ENCODE measurements at places on chromosomes 2 and 18.

- DNase-seq, result no peak
Observed at GRCh38 chr2:76393356-76393755, 682.6 kb upstream of the GCFC2 start.

DNA sequence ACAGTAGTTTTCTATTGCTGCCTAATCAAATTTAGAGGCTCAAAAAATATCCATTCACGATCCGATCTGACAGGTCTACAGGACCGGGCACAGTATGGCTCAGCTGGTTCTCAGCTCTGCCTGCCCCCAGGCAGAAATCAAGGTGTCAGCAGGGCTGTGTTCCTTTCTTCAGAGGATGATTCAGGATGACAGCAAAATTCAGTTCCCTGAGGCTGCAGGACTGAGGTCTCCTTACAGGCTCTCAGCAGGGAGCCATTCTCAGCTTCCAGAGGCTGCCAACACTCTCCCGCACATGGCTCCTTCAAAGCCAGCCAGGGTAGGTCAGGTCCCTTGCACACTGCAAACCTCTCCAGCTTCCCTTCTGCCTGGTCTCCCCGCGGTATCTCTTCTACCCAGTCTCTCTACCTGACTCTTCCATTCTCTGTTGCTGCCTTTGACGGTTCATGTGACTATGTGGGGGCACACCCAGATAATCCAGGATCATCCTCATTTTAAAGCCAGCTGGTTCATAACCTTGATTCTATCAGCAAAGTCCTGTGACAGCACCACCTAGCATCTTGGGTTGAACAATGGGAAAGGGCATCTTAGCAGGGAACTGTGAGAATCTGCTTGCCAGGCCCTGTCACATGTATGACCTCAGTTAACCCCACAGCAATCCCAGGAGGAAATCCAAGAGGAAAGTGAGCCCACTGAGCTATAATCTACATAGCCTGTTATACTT lies 50.4 kb downstream of the UXS1 start:
- no peak for DNase-seq

- no peak for DNase-seq
Observed at GRCh38 chr2:96530474-96531357, 5.8 kb upstream of the ARID5A start.

DNA sequence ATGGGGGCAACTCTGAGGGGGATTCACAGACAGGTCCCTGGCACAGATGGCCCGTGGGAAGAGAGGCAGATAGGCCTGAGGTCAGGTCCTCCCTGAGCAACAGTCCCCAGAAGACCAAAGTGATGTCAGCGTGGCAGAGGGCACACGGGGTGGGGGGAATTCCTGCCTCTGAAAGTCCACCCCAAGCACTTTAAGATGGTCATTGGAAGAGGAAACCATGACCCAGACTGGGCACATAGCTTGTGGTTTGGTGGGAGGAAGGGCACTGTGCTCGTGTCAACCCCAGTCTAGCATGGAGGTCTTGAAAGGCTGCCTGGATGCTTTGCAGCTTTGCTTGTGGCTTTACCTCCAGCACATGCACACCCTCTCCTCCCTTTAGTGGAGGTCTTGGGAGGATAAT lies 38.0 kb upstream of the SIX2 start:
- no peak for DNase-seq

- DNase-seq, result no peak
Observed at GRCh38 chr18:24627644-24628315, 167.3 kb downstream of the HRH4 start.

DNA sequence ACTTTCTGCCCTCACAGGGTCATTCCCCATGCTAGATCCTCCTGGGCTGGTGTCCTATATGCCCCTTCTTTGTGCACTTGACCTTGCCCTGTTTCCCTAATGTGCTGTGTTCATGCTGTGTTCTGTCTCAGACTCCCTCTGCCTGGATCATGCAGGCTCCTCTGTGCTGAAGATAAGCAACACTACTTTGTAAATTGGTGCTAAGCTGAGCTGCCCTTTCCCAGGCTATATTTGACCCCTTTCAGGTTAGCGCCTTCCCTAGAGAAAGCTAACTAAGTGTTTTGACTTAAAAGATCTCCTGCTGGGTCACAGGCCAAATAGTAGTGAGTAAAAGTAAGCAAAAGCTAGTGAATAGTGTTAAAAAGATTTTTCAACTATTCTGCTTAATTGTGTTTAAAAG lies 257.2 kb upstream of the RGPD4 start:
- DNase-seq, result no peak

DNA sequence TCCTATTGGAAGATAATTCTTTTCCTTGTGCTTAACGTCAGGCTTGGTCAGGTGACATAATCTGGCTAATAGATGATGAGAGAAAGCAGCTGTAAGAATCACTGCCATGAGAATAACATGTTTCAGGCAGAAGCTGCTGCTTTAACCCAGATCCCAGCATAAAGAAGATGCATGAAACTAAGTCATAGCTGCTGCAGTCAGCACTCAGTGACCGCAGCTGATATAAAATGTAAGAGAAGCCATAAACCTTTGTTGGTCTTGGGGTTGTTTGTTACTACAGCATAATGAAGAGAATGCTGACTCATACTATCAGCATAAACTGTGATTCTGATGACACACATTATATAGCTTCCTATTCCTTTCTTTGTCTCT lies 274.3 kb upstream of the TRIB2 start:
- no peak for DNase-seq

GRCh38 chr2:205748639-205749038 lies 66.3 kb downstream of the NRP2 start:
- no peak for DNase-seq

DNA sequence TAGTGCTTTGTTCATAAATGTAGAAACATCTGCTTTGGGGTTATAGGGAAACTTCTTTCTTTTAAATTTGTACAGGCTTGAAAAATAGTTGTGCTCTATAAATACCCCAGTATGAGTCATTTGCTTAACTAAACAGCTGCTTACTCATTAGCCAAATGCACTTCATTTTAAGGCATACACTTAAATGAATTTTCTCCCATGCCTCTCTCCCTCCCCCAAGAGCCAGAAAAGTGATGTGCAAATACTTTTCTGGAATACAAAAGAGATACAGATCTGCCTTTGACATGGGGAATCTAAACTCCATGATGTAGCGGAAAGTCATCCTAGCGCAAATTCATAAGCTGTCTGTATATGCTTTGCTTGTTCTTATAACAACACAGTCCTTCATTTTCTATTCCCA lies 469.4 kb downstream of the DLGAP1 start:
- no peak for DNase-seq

- no peak for DNase-seq
Observed at GRCh38 chr2:104852090-104852666, 1.7 kb upstream of the POU3F3 start.

DNA sequence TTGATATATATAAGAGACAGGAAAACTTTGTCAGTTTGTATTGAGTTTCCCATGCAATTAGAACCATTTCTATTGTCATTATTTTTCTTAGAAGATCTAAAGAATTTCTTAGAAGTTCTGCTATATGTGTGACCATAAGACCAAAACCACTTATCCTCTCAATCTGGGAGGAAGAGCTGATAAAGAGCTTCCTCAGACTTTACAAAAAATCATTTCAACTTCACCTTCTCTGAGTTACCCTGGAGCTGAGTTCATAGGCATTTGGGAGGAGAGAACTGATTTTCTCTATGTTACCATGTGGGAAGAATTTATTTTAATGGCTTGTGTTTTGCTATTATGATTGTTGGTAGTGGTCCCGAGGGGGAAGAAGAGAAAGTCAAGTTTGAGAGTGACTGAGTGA lies 329.3 kb downstream of the GPD2 start:
- no peak for DNase-seq

DNA sequence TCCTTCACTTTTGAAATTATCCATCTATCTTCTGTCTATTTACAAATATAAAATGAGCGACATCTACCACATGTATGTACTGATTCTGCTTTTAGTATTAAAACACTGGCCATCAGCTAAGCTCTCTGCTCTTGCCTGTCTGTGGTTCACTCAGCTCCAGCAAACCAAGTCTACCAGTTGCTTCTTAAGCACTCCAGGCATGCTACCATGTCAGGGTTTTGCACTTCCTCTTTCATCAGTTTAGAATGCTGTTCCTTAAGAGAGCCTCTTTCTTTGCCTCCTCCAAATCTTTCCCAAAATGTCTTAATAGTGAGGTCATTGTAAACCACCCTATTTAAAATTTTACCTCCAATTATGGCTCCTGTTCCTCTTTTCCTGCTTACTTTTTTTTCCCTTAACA lies 59.5 kb downstream of the SCN3A start:
- DNase-seq, result peak; percentile 29

DNA sequence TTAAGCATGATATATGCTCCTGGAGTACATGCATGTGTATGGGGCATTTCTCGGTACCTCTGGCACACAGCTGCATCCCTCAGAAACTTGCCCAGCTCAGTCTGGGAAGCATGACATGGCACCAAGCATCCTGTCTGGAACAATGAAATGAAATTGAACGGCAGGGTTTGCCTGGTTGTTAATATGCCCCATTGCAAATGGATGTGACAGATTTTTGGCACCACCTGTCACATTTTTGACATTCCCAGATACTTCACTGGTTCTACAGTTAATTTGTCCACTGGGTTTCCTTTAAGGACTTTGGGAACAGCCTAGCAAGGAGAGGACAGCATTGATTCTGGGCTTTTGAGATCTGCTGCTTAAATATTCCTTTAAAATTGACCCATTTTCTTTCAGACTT lies 305.8 kb downstream of the TSN start:
- no peak for DNase-seq

DNA sequence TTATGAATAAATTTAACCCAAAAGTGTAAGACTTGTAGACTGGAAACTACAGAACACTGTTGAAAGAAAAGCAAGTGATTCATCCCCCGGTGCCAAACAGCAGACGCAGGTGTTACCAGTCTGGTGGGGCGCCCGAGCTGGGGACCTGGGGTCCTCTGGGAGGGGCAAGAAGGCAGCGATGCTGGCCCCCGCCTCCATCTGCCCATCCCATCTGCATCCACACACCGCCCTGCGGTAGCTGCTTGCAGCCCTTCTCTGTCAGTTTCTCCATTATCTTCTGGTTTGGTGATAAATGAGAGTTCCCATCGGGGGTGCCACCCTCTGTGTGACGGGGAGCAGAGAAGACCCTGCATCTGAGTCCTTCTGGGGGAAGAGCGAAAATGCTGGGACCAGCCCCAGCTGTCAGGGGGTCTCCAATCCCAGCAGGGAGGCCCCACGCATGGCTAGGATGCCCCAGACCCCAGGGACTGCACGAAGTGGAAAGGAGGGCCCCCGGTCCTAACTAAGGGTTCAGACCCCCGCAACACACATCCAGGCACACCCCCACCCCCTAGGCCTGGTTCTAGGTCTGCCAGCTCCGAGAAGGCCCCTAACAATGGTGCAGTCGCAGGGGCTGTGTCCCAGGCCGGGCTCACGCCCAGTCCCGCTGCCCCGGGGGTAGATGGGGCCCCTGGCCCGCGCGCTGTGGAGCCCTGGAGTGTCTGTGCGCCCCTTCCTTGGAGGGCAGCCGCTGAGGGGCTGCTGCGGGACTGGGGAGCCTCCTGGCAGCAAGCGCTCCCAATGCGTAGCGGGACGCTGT lies 686 bp upstream of the RGPD8 start:
- no peak for DNase-seq

DNA sequence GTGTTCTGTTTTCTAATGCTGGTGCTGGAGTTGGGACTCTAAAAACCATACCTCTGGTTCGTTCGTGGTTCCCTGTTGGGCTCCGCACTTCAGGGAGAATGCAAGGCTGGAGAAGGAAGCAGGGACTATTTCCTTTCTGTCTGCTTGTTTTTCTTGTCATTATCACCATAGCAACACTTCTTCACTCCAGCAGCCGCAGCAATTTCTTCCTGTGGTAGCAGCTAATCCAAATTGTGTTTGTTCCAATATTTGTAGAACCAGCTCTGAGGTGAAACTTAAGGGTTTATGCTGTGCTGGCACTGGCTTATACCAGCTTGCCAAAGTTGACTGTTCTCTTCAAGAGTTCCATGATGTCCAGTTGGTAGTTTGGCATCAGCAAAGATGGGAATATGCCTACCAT lies 301.4 kb upstream of the SYT4 start:
- DNase-seq, result no peak

- no peak for DNase-seq
Observed at GRCh38 chr2:132270981-132271546, 109.3 kb upstream of the ANKRD30BL start.

- DNase-seq, result no peak
Observed at GRCh38 chr2:241724975-241725870, 9.2 kb upstream of the D2HGDH start.

- no peak for DNase-seq
Observed at GRCh38 chr18:52971097-52971496, 631.1 kb downstream of the DCC start.

GRCh38 chr18:22302144-22302543 lies 115.6 kb downstream of the CTAGE1 start:
- DNase-seq, result no peak

GRCh38 chr2:217562871-217563480 lies 439.8 kb downstream of the TNS1 start:
- DNase-seq, result no peak
